ENCODE measurements at places on chromosomes 4 and X. TPM values are rescaled to one million over a fixed set of nuclear protein-coding genes. Genes with fewer than 3 reads are reported as not detected.

- no peak for DNase-seq
Measured at GRCh38 chr4:100420571-100420970, 97.3 kb downstream of the EMCN start.

GRCh38 chrX:132612821-132613564 lies 124.2 kb upstream of the MBNL3 start:
- DNase-seq = no peak

DNA sequence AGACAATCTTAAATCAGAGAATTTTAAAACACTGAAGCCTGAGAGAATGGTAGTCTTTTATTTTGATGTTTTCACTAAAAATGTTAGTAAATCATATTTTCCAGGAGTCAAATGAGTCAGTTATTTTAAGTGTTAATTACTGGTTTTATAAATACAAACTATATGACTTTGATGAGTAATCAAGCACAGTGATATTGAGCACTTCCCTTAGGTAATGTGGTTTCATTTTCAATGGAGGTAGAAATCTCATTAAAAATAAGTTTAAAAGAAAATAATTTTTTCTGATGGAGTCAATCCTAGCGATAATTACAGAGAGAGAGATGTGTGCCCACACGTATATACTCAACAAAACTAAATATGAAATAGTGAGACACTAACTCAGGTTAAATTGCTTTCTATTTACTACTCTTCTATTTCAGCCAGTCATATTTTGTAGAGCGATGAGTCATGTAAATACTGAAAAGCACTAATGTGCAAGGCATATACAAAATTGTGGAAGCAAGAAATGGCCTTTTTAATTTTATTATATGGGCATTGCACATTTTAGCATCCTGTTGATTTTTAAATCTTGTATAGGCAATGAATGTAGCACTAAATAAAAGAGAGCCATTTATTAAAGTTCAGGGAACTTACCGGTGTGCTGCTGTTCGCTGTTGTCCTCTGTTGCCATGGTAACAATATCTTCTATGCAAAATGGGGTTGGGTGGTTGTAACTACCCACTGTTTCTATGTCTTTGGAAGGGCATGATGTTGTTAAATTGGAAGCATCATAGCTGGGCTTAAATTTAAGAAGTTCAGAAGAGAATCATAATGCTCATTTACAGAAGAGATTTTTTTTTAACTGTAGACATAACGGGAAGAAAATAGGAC lies 513.7 kb downstream of the TLL1 start:
- no peak for DNase-seq

- no peak for DNase-seq
Measured at GRCh38 chr4:71680706-71681105, 103.2 kb downstream of the GC start.

- DNase-seq = no peak
Measured at GRCh38 chrX:148588649-148589310, 88.4 kb downstream of the AFF2 start.

GRCh38 chr4:184487503-184487902 lies 13.2 kb upstream of the IRF2 start:
- no peak for DNase-seq

DNA sequence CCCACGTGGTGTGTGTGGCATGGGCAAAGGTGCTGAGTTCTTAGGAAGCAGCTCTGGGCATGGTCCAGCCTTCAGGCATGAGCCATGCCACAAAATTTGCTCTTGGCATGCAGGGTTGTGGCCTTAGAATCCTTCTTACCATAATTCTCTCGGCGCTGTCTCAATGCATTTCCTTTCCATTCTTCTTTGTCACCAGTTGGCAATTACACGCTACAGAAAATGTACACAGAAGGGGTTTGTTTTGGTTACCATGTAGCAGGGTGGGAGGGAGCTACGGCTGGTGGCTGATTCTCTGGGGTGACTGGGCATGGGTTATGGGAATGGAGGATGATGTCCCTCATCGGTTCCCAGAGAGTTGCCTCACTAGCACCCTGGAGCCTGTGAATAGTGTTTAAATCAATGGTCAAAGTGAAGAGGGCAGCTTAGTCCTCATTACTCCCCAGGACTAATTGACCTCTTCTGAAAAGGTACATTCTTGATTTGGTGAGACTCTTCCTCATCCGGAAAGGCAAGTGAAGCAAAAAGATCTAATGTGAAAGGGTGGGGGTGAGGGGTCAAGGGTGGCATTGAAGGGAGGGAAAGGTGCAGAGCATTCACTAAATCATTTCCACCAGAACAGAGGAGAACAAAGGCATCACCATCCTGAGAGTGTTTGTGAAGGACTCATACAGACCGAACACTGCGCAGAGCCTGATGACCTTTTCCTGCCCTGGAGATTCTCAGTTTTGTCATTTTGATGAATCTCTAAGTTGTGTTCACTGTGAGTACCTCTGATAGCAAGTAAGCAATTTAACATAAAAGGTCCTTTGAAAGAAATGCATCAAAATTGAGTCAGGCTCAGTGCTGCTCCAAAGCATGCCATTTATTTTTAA lies 199.8 kb upstream of the SFRP2 start:
- no peak for DNase-seq

DNA sequence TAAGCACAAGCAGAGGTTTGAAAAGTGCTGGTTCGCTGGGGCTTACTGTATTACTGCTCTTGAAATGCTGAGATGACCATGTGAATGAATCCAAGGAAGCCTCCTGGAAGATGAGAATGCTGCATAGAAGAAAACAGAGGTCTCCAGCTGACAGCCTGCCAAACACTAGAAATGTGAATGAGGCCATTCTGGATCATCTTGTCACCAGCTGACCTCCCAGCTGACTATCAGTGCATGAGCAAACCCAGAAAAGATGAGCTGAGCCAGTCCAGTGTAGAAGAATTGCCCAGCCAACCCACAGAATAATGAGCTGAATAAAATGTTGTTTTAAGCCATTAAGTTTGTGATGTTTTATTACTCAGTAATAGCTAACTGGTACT lies 49.1 kb upstream of the DYNLT3 start:
- DNase-seq = no peak

KDR gene
- total RNA-seq = 0.67 TPM

FAM53A gene
- total RNA-seq = 7.3 TPM

DNA sequence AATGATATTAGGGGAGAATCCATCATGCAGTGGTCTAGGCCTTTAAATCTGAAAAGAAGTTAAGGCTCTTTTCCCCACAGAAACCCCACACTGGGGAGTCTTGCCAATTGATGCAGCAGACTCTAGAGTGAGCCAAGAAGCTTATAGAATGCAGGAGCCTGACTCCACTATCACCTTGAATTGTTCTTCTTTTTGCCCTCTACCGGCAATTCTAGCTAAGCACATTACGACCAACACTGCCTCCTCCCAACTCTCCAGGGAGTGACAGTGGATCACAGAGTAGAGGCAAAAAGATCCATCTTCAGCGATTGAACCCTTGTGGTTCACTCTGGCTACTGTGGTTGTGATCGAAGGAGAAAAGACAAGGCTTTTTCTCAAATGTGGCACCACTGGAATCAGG lies 331.5 kb downstream of the NKX6-1 start:
- no peak for DNase-seq

DNA sequence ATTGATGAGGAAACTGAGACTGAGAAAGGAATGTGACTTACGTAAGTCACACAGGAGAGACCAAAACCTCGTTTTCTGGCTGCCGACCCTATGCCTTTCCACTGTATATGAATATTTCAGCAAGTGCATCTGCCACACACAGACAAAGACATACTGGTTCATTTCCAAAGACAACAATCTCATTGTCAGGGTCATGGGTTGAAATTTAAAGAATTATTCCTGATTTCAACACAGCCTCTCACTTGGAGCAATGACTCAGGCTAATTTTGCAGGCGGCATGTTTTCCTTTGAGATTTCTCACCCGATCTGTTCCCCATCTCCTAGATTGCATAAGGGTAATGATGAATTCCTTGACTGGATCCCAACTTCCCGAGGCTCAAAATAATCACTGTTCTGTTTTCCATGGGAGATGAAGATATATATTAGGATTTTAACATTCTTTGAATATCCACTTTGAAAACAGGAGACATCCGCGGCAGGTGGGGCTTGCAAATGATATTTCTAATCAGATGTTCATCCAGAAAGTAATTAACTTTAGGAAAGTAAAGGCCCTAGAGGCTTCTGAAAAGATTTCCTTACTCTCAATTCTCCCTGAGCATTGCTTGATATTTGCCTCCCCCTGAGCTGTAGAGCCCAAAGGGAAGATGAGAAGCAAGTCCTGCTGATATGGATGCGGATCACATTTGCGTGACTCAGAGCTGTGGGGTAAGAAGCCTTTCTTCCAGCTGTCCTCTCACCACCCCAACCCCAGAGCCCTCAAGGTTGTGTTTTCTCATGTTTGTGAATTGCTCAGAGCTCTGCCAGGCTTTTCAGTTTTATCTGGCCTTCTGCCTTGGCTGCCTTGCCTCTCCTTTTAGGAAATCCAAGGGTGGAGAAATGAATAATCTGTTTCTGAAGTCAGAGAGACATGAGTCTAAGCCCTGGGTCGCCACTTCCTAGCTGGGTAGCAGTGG lies 361.1 kb upstream of the BOD1L1 start:
- no peak for DNase-seq
